ENCODE measurements at places on chromosomes 3 and 15. TPM values are rescaled to one million over a fixed set of nuclear protein-coding genes. Genes with fewer than 3 reads are reported as not detected.

DNA sequence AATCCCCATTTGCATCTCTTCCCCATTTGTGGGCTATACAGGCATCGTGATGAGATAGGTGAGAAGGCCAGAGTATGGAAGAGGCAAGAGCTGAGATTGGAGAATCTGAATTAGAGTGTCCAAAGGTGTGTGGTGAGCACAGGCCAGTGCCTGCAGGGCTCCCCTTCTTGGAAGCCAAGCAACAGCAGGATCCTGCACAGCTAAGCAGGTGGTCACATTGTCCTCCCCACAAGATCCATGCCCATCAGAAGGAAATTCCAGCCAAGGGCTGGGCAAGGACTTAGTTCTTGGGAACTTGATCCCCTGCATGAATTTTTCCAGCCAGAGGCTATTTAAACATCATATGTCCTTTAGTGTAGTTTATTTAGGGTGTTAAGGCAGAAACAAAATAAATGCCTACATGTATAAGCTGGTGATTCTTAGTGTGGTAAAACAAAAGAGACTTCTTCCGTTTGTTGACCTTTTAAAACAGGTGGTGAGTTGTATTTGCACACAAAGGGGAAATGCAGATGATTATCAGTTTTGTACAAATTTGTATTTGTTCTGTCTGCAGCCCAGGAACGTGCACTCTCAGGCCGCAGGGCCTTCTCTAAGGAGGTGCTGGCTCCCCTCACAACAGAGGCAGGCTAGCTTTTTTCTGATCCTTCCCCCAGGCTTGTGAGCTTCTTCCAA, 110.2 kb downstream of the PLCL2 start:
- no peak for DNase-seq

GRCh38 chr3:25442486-25442885, 14.4 kb downstream of the RARB start:
- no peak for DNase-seq

DNA sequence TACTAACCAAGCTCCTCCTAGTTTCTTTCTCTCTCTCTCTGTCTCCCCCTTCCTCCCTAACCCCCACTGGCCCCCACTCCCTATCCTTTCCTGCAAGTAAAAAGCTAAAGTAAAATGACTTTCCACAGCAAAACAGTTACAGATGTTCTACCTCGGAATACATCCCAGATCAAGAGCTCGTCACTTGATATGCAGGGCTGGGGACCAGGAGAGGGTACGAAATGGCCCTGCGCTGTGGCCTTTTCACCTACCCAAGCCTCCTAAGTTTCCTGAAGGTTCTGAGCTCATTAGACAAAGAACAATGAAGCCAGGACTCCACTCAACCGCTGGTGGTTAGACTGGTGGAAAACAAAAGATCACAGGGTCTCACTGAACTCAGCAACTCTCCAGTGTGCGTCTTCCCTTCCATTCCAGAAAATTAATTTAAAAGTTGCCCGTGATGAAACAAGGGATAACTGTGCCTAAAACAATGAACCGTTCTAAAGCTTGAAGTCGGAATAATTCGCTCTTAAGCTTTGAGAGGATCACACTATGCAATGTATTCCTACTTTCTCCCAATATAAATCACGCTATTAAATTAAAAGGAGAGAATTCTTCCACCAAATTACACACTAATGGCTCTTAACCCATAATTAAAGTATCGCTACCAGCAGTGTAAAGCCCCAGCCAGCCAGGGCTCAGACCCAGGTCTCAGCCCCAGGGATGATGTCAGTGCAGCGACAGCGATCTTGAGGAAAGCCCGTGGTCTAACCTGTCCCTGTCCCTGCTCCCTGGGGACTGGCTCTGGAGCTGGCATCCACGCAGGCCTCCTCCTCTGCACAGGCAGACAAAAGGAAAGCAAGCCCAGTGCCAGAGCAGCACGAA, 5.0 kb downstream of the VGLL4 start:
- no peak for DNase-seq

The DUOXA1 gene
- 0.65 TPM for total RNA-seq

The RARB gene
- not detected for total RNA-seq

All from activated T-cell treated with anti-CD3 and anti-CD28 coated beads, Interleukin-2, amount 50 U/mL, for 72 hours (primary cell).